ENCODE measurements at places on chromosomes 4 and X.
A peak's percentile ranks its signal among the peaks of the same experiment; 100 is the strongest.

GRCh38 chr4:41212616-41213203, 1.6 kb downstream of the APBB2 start:
- DNase-seq, result no peak

DNA sequence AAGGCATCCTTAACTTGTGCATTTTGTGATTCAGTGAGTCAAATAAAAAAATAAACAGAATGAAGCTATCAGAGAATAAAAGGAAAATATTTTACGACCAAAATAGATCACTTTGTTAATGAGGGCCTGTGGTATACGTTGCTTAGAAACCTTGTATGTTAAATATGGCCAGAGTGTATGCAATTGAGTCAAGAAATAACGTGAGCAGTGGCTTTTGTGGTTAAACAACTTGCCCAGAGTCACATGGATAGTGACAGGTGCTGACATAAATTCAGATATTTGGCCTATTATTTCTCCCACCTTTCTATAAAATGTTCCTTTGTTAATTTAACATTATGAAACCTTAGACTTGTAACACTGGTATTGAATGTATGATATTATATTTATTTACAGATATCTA, 393.4 kb downstream of the PABPC4L start:
- no peak for DNase-seq

DNA sequence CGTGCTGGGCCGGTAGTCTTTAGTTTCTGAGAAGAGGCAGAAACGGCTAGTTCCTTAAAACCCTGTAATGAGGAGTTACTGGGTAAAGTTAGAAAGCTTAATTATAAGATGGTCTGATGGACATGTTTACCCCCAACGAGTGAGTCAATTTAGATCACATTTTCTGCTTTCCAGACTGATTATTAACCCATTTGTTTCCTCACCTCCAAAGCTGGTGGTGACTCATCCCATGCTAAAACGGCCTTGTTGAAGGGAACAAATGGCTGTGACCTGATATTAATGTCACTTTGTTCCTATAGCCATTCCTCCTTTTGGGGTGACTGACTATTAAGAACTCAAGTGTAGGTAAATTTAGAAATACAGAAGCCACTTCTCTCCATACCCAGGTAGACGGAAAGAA, 232.0 kb downstream of the KCNIP4 start:
- no peak for DNase-seq

DNA sequence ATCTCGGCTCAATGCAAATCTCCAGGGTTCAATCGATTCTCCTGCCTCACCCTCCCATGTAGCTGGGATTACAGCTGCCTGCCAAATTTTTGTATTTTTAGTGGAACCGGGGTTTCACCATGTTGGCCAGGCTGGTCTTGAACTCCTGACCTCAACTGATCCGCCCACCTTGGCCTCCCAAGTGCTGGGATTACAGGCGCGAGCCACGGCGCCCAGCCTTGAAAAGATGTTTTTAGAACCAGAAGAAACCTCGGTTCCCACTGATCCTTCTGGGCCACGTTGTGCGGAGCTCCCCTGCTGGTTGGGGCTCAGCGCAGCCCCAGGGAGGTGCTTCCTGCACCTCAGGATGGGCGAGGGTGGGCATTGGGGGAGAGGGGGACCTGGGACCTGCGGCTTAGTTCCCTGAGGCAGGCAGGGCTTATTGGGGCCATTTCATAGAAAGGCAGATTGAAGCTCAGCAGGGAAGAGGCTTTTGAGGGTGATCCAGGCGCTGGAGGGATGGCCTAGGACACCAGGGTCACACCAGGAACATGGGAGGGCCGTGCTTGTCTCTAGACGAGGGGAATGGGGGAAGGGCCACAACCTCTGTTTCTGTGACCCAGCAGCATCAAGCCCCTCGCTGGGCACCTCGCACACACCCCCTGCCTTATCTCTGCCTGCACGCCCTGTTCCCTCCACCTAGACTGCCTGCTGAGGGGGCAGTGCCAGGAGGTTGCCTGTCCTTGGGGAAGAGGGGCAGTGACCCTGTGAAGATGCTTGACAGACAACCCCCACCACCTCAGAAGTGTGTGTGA, 6.3 kb upstream of the ADD1 start:
- no peak for DNase-seq

DNA sequence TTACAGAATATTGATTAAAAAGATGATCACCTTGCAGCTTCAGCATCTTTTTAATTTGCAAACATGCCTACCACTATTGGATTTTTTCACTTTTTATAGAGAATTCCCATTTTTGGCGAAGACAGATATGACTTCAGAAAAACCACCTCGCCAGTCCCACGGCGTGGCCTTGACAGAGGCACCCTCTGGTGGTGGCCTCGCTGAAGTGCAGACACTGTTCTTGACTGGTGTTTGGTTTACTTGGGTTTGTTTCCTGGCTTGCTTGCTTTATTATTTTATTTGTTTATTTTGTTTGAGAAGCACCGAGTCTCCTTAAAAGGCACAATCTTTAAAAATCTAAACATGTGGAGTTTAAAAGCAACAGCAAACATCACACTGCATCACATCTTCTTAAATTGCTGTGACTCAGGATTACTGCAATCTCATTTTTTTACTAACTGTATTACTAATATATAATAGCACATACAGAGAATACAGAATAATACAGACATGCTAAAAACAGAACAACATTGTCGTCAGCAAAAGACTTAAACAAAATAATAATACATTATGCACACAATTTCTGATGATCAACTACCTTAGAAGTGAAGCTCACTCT, 13.1 kb upstream of the AMTN start:
- peak; percentile 30 for DNase-seq

- no peak for DNase-seq
Measured at GRCh38 chr4:185395238-185395955, at the start of gene LRP2BP. TSS of gene LRP2BP (minus strand) at chr4:185395924. CDS start at chr4:185378186, 17,738 bp downstream.
